ENCODE measurements at places on chromosomes 7 and 10.

GRCh38 chr10:4062751-4063150 is 277.7 kb upstream of the KLF6 start:
- no peak for DNase-seq

GRCh38 chr7:145030754-145031153 is 194.9 kb upstream of the TPK1 start:
- DNase-seq = no peak

- no peak for DNase-seq
Measured at GRCh38 chr7:105791926-105792325, 84.5 kb downstream of the ATXN7L1 start.

- DNase-seq = no peak
Measured at GRCh38 chr7:36018816-36019484, 134.1 kb upstream of the EEPD1 start.

- no peak for DNase-seq
Measured at GRCh38 chr7:113087071-113087998, 708 bp upstream of the GPR85 start.

GRCh38 chr10:91711885-91712680 is 79.2 kb upstream of the PPP1R3C start:
- no peak for DNase-seq

DNA sequence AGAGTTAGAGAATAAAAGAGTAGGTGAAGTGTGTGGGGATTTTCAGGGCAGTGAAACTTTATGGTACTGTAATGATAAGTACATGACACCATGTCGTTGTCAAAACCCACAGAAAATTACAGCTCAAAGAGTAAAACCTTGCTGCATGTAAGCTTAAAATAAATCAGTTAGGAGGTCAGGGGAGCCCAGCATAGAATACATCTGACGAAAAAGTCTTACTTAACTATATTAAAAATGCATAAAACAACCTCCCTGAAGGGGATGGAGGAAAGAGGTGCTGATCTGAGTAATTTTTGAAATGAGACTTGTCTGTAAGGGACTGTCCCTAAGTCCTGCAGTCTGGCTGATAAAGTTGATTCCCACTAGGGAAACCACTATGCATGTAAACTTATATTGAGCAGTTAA is 49.8 kb upstream of the AKR1E2 start:
- no peak for DNase-seq

- no peak for DNase-seq
Measured at GRCh38 chr10:10869592-10869991, 148.1 kb upstream of the CELF2 start.

GRCh38 chr10:115861864-115862263 is 411.1 kb downstream of the GFRA1 start:
- no peak for DNase-seq

DNA sequence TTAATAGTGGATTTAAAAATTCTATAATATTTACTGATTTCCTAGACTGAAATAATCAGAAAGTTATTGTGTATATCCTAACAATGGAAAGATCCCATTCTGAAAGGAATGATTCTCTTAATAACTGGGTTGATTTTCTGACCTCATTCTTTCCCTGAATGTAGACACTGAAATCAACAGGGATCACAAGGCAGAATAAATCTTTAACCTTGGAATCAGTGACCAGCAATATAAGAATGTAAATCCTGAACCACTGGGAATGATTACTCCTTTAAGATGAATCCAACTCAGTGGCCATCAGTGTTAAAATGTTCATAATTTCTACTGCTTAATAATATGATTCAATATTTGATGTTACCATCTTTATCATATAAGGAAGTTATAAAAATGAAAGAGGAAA is 47.6 kb downstream of the ANKRD26 start:
- no peak for DNase-seq

DNA sequence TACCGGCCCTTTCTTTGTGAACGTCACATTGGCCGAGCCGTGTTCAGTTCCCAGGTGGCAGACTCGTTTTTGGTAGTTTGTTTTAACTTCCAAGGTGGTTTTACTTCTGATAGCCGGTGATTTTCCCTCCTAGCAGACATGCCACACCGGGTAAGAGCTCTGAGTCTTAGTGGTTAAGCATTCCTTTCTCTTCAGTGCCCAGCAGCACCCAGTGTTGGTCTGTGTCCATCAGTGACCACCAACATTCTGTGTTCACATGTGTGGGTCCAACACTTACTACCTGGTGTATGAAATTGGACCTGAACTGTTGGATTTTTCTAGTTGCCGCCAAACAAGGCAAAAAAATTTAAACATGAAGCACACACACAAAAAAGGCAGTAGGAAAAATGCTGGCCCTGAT is 9.9 kb upstream of the CSGALNACT2 start:
- no peak for DNase-seq

DNA sequence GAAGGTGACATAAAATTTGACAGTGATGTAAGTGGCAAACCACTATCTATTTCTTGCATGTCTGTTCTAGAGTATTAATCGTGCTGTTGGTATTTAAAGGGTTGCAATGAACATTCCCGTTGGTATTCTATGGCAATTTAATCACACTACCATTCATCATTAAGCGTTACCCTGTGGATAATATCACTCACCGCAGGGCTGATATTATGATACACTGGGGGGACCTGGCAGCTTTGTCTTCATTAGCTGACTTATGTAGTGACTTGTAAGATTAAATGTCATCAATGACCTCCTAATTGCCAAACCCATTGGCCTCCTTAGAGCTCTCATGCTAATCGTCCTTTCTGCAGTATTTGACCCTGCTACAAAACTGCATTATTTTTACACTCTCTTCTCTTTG is 624.5 kb upstream of the VSTM2A start:
- DNase-seq = no peak

GRCh38 chr10:117132751-117133231 is 5.3 kb downstream of the VAX1 start:
- no peak for DNase-seq

GRCh38 chr10:112052166-112052565 is 131.4 kb downstream of the GPAM start:
- DNase-seq = no peak

GRCh38 chr10:113907166-113907565 is 52.7 kb downstream of the NHLRC2 start:
- no peak for DNase-seq

DNA sequence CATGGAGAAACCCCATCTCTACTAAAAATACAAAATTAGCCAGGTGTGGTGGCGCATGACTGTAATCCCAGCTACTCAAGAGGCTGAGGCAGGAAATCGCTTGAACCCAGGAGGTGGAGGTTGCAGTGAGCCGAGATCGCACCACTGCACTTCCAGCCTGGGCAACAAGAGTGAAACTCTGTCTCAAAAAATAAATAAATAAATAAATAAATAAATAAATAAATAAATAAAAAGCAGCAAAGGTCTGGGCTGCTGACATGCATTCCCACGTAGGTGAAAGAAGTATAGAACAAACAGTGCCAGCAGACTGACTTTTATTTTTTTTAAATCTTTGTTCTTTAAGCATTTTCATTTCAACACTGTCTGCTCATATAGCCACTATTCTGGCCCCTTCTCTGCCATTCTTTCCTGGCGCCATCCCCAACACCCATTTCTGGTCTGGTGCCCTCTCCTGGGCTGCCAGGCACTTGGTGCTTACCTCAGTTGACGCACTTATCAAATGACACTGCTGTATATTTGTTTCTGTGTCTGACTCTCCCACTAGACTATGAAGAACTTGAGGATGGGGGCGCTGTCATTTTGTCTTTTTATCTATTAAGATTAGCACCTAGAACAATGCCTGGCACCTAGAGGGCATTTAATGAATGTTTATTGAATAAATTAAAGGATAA is 15.6 kb downstream of the FAM107B start:
- DNase-seq = no peak

DNA sequence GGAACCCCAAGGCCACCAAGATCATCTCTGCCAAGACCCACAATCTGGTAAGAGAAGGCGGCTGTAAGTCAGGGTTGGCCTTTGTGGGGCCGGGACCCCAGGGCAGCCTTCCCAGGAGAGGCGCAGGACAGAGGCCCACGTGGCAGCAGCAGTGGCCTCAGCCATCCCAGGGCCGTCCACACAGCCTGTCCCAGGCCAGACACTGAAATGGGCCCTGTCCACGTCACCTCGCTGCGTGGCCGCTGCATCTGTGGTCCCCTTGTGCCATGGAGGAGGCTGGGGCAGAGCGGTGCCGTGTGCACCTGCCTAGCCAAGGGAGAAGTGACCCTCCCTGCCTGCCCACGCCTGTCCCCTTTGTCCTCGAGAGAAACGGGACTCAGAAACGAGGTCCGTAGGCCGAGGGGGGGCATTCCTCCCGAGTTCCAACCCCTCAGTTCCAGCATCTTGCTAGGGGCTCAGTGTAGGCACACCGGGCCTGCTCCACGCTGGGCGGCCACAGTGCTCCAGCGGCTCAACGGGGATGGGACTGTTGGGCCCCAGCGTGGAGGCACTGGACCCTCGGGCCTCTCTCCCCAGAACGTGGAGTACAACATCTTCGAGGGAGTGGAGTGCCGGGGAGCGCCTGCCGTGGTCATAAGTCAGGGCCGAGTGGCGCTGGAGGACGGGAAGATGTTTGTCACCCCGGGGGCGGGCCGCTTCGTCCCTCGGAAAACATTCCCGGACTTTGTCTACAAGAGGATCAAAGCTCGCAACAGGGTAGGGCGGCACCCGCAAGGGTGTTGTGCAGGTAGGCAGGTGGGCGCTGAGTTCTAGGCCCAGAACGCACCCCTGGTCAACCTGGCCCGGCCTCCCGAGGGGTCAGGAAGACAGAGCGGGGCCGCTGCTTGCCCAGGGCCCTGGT is 15.6 kb downstream of the DPYSL4 start:
- DNase-seq = no peak

DNA sequence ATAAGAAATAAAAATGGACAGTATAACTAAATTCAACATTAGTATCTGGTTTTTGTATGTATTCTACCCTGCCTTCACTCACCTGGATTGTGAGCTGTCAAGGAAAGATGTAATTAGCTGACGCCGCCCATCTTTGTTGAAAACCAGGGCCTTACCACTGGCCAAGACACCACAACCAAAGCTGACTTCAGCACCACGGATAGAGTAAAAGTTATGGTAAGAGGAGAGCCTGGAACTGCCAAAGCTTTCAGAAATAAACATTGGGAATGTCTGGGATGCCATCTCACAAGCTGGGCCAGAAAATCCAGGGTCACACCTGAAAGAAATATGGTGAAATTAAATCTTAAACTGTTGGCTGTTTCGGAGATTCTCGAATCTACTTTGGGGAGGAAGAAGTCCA is 190.1 kb upstream of the SLC26A5 start:
- no peak for DNase-seq

DNA sequence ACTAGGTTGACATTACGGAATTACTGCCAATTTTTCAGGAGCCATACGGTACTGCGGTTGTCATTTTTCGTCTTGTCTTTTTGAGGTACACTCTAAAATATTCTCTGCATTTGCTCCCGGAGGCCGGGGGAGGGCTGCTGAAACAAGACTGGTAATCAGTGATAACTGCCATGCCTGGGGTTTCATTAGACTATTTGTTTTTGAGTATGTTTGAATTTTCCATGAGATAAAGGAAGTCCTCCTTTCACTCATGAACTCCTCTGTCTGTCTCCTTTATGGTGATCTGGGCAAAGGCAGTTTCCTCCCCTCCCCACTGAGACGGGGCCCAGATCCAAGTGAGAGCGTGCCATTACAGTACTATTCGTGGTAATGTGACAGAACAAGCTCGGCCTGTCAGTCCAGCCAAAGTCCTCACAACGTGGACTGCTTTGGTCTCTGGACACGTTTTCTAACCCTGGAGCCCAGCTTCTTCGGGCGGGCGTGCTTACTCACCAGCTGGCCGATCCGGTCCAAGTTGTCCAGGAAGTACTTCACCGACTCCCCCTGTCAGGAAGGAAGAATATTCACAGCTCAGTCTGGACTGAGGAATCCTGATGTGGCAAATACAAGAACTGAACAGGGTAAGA is 45.1 kb downstream of the AMZ1 start:
- no peak for DNase-seq

DNA sequence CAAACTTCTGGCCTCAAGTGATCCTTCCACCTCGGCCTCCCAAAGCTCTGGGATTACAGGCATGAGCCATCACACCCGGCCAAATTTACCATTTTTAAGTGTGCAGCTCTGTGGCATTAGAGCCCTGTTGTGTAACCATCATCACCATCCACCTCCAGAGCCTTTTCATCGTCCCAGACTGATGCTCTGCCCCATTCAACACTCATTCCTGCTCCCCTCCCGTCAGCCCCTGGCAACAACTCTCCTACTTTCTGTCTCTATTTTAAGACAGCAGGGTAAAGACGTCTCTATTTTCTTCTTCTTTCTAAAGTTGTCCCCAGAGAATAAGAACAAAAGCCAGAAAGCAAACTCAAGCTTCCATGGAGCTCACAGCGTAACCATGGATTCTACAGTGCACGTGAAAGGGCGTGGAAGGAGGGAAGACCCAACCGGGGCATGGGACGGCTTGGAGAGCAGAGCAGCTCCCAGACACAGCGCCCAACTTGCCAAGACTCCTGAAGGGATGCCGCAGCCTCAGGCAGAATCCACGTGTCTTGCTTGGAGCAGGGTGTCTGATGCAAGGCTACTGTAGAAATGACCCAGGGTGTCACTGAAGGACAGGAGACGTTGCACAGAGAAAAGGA is 42.7 kb upstream of the PITRM1 start:
- DNase-seq = no peak

GRCh38 chr7:78153285-78153684 is 354.7 kb downstream of the PHTF2 start:
- no peak for DNase-seq

- no peak for DNase-seq
Measured at GRCh38 chr10:25615926-25616325, 318.1 kb upstream of the MYO3A start.

- no peak for DNase-seq
Measured at GRCh38 chr7:152076324-152076821, 50.9 kb downstream of the GALNT11 start.

DNA sequence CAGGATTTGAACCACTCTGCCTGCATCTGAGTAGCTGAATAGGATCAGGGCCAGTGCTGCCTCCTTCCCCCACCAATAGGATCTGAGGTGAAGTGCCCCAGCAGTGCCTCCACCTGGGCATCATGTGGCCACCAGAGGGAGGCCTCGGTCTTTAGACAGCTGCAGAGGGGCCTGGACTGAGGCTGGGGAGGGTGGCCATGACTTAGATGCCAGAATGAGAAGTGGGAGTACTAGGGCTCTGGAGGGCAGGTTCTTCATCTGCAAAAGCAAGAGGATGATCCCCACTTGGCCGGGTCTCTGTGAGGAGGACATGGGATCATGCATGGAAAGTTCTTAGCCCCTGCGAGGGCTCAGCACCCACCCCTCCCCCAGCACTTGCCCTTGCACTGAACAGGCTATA is 56.9 kb downstream of the NEUROG3 start:
- no peak for DNase-seq

- DNase-seq = no peak
Measured at GRCh38 chr10:103790580-103790979, 64.8 kb downstream of the SH3PXD2A start.

GRCh38 chr10:35331894-35332640 is 4.2 kb upstream of the CCNY start:
- DNase-seq = no peak

GRCh38 chr7:93242106-93242505 is 9.9 kb downstream of the VPS50 start:
- DNase-seq = no peak

DNA sequence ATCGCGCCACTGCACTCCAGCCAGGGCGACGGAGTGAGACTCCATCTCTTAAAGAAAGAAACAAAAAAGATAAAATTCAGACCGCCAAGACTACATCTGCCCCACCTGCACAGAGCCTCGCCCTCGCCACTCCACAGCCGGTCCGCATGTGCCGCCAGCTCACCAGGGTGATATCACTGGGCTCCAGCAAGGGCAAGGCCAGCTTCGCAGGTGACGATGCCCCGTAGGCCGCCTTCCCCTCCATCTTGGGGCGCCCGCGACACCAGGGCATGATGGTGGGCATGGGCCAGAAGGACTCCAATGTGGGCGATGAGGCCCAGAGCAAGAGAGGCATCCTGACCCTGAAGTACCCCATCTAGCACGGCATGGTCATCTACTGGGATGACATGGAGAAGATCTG is 34.0 kb downstream of the KIFBP start:
- DNase-seq = no peak

All from ascending aorta (tissue), 2 donors.